ENCODE measurements at places on chromosomes 6 and 20.

GRCh38 chr6:143575901-143576426, 64.4 kb upstream of the FUCA2 start:
- DNase-seq: no peak

DNA sequence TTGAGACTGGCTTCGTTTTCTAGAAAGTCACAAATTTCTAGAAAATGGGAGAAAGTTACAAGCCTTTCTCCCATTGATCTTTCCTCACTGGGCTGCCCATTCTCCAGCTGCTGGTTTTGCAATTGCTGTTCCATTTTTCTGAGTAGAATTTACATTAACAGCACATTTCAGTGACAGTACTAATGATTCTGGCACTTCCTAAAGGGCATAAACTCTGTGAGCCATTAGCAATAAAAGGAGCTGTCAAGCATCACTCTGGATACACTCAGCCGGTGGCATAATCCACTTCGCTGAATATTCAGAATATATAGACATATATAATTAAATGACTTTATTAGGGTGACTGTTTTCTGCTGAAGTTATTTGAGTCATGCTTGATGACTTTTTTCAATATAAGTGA, 6.7 kb upstream of the SSTR4 start:
- no peak for DNase-seq

DNA sequence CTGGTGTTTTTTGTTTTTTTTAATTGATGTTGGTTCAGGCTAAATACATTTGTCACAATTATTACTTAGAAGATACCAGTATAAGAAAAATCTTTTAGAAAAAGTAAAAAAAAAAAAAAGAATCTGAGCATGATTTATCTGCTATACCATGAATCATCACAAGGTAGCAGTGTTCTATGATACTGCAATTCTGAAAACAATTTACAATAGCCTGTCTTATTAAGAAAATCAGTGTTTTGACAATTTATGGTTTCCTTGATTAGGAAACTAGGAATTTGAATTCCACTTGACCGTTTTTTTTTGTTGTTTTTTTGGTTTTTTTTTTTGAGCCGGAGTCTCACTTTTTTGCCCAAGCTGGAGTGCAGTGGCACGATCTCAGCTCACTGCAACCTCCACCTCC, 9.3 kb upstream of the MAK start:
- DNase-seq: no peak

- DNase-seq: no peak
These were observed 25.3 kb upstream of the SIM1 start for GRCh38 chr6:100490065-100490464.

DNA sequence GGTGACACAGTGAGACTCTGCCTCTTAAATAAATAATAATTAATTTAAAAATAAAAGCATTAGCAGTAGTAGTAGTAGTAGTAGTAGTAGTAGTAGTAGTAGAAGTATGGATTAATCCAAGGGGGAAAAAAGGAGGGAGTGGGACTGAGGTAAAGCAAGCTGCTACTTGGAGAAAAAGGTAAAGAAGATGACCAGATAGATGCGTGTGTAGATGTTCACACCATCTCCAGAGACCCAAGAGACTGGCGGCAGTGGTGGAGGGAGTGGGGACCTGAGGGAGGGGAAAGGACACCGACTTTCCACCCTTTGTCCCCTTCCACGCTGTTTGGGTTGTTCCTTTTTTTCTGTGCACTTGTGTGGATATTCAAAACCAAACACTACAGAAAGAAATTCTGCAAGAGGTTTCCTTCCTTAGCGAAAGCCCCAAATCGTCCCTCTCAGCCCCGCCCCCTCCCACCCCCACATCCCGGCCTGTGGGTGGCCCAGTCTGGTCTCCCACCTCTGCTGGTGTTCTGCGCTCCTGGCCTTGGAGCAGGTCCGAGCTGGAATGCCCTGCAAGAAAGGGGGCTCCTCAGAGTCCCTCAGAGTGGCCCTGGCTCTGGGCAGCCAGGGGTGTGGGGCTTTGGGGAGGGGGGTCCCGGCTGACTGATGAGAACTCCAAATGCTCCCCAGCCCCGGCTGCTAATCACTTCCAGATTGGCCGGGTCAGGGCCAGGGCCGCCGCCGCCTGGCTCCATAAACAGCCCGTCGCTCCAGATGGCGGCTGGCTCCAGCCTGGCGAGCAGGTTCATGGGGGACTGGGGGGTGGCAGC, 60.2 kb downstream of the UBE2V1 start:
- no peak for DNase-seq
